ENCODE measurements at places on chromosomes 12 and 14. TPM values are rescaled to one million over a fixed set of nuclear protein-coding genes. Genes with fewer than 3 reads are reported as not detected.

The MYF6 gene
- 0.13 TPM for total RNA-seq

The TAS2R9 gene
- not detected for total RNA-seq

The BBOF1 gene
- total RNA-seq = 2.3 TPM

The KLRD1 gene
- total RNA-seq = not detected

The CDKL1 gene
- total RNA-seq = 23.8 TPM

The HOXC12 gene
- not detected for total RNA-seq

The INSM2 gene
- not detected for total RNA-seq

The CLEC7A gene
- total RNA-seq = not detected

The NDRG2 gene
- total RNA-seq = 8.6 TPM

The LMO3 gene
- total RNA-seq = not detected

The KLRC4 gene
- total RNA-seq = 0.16 TPM
